ENCODE measurements at places on chromosomes 2 and 18.

GRCh38 chr2:185700883-185701282 is 37.7 kb upstream of the FSIP2 start:
- no peak for DNase-seq

DNA sequence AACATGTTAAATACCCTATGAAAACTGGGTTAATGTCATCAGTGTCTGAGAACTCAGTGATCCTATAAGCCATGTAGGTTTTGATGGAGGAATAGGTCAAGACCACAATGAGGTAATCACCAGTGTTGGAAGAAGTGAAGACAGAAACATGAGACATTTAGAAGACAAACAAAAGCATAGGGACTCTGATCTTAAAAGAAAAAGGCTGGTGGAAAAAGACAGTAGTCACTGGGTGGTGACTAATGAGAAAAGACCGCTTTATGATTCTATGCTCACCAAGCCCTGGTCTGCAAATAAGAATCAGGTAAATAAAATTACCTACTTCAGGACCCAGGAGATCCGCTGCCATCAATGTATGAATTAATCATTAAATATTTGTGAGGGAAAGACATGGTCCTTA is 271.9 kb downstream of the GPD2 start:
- DNase-seq, result peak; percentile 17

DNA sequence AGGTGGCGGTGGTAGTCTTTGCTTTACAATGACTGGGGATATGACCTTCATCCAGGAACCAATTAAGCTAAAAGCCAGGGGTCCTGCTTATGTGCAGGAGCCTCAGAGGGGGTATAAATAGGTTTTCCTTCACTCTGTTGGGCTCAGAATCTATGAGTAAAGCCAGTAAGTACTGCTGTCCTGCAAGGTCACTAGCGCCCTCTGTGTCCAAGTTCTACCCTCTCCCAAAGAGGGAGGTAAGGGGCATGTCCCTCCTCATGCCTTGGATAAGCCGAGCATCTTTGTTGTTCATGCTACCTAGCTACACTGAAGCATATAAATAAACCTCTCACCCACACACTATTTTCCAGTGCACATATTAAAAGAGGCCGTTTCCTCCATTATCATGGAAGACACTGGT is 79.4 kb downstream of the SPRED2 start:
- no peak for DNase-seq

GRCh38 chr2:192197357-192197756 is 2.6 kb upstream of the TMEFF2 start:
- DNase-seq, result peak; percentile 39

DNA sequence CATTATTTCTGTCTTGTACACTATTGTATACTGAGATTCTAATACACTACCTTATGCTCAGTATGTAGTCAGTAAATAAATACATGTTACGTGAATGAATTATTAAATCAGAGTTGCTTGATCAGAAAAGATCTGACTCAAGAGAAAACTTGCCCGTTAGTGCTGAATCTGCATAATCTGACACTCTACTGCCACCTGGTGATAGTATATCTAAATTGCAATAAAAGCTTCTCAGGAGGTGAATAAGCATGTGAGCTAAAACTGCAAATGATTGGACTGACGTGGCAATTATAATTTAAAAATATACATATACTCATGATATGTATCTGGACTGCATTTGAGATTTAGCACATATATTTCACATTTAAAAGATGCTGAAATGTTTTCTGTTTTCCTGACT is 70.4 kb downstream of the KIAA1328 start:
- peak; percentile 73 for DNase-seq

GRCh38 chr2:231568785-231569435 is 23.8 kb upstream of the TEX44 start:
- DNase-seq, result no peak

- DNase-seq, result no peak
These were observed 229.7 kb downstream of the IKZF2 start for GRCh38 chr2:212921711-212922110.

DNA sequence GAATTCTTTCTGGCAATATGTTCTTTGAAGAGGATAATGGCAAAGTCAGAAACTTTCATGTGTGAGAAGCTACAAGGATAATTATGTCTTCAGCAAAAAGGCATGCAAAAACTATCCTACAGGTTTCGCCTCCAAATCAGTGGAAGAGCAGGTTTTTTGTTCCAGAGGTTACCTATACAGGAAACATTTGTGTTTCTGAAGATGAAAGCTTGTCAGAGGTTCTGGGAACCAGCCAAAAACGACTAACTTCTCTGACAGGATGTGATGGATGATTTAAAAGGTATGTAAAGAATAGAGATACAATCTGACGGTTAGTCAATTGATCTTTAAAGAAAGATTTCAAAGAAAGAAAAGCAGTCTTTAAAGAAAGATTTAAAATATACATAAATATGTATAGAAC is 37.6 kb downstream of the RND3 start:
- no peak for DNase-seq

DNA sequence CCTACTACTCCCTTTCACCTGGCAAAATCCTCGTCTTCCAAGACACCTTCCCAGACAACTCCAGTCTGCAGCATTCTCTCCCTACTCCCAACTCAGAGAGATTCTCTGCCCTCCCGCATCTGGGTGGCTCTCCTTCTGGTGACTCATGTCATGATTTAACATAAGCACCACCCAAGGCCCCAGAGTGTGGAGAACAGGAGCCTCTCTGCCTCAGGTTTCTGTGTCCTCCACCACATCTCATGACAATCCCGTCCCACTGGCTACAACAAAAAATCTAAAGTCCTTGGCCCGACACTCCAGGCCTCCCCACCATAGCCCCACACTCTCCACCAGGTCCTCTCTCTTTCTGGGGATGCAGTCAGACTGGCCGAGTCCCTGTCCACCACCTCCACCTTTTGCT is 197.1 kb downstream of the BCL11A start:
- DNase-seq, result no peak

GRCh38 chr18:35197296-35197695 is 43.5 kb upstream of the ZNF397 start:
- DNase-seq, result no peak

GRCh38 chr2:72083751-72084583 is 63.7 kb downstream of the CYP26B1 start:
- no peak for DNase-seq

GRCh38 chr2:239129147-239129920 is 271.5 kb downstream of the HDAC4 start:
- no peak for DNase-seq

GRCh38 chr18:68177807-68178702 is 536.9 kb downstream of the TMX3 start:
- peak; percentile 54 for DNase-seq

DNA sequence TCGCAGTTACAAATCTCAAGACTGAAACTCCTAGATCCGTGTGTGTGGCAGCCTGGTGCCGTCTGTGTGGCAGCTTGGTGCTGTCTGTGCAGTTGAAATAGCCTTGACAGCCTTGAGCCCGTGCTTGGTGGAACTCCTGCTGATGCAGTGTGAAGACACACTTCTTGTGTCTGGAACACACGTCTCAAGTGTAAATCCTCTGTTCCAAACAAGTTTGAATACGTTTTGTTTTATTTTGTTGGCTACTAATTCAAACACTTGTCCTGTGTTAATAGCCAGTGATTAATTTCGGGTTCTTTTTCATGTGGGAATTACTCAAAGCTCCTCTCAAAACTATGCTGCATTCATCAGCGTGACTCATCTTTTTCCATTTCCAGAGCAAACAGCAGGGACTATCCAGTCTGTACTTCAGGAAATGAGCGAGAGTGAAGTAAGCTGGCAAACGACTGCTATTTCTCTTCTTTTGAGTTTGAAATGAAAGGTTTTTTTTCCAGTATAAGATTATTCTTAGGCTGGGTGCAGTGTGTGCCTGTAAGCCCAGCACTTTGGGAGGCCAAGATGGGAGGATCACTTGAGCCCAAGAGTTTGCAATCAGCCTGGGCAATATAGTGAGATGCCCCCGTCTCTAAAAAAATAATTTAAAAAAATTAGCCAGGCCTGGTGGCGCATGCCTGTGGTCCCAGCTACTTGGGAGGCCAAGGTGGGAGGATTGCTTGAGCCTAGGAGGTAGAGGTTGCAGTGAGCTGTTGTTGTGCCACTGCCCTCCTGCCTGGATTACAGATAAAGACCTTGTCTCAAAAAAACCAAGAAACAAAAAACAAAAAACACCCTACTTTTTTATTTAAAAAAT is 152.9 kb downstream of the SPP2 start:
- no peak for DNase-seq

GRCh38 chr2:118644190-118644589 is 203.3 kb downstream of the EN1 start:
- DNase-seq, result no peak

DNA sequence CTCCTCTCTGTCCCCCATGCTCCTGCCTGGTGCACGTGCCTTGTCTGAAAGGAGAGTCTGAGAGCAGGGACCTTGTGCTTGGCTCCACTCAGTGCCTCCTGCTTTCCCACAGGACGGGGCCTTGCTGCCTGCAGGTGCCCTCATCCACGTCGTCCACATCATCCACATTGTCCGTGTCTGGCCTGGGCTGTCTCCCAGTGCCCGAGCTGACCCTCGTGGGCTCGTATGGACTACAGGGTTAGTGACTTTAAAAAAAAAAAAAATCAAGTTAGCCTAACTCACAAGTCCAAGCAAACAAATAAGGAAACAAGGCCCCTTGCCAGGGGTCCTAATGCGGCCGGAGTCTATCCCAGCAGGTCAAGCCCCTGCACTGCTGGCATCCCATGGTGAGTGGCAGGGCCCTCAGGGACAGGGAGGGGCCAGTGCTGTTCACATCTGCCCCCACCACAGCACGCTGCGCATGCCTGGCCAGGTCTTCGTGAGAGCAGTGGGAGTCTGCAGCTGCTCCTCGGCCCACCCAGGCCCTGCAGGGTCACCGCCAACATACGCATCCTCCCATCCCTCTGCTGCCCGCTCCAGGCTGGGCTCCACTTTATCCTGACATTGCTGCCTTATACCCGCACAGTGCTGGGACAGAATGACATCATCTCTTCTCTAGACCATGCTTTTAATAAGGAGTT is 232.6 kb downstream of the NDUFA10 start:
- DNase-seq, result no peak

DNA sequence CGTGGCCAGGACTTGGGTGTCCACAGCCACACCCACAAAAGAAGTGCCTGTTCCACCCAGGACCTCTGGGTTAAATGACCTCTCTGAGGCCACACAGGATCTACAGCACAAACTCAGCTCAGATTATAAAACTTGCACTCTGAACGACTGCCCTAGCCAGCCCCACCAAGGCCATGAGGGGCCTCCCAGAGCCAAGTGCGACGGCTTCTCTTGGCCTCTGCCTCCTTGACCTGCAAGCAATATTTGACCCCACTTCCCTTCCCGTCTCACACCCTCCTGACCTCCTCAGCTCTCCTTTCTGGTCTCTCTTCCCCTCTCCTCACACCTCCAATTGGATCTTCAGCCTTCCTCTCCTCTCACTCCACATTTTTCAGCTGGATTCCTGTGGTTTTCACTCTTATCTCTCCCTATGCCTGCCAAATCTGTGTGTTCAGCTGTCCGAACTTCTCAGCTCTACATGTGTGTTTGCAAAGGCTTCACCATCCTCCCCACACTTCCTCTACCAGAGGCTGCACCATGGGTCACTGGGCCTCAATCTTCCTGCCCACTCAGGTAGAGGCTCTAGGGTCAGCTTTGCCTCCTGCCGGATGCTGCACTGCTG is 25.3 kb upstream of the STEAP3 start:
- peak; percentile 4 for DNase-seq

DNA sequence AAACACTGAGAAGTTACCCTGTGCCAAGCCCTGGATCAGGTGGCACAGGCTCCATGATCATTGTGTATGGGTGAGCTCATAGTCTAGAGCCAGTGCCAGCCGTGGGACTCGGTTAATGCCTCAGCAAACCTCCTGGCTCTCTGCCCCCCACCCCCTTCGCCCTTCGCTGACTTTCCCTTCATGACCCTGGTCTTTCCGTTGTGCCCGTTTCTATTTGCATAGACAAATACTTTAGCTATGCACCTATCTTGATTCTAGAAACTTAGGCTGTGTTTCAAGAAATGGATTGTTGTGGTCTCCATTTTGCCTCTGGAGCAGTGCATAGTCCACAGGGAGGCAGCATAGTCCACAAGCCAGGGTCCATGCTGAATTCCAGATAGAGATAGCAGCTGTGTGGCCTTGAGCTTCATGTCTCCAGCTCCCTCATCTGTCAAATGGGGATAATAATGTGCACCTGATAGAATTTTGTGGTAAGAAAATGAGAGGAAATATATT is 44.8 kb upstream of the KDM3A start:
- peak; percentile 72 for DNase-seq

DNA sequence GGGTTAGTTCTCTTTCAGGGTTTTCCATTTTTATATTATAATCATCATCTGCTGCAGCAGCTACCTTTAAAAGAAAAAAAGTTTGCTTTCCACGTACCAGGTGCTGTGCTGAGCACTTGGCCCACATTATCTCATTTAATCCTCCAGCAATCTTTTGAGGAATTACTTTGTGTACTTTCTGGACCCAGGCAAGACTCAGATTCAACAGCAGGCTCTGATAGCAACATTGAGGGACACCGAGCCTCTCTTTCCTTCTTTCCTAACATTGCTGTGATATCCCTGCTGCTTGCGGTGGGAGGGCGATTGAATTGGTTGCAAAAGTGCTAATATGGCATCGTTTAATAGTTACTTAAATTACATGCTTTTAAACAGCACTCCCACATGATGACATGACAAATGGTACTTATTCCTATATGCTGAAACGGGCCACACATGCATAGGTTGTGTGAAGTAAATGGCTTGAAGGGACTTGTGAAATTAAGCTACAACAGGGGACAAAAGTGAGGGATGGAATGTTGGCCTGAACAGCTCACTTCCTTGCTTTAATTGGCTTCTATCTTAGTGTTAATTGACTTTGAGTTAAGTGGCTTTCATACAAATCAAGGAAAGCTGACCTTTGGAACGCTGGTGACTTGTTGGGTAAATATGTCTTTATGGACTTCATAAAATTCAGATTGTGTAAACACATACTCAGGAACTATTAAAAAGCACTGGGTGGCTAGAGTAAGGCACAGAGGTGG is 21.2 kb downstream of the SPRED2 start:
- DNase-seq, result no peak

DNA sequence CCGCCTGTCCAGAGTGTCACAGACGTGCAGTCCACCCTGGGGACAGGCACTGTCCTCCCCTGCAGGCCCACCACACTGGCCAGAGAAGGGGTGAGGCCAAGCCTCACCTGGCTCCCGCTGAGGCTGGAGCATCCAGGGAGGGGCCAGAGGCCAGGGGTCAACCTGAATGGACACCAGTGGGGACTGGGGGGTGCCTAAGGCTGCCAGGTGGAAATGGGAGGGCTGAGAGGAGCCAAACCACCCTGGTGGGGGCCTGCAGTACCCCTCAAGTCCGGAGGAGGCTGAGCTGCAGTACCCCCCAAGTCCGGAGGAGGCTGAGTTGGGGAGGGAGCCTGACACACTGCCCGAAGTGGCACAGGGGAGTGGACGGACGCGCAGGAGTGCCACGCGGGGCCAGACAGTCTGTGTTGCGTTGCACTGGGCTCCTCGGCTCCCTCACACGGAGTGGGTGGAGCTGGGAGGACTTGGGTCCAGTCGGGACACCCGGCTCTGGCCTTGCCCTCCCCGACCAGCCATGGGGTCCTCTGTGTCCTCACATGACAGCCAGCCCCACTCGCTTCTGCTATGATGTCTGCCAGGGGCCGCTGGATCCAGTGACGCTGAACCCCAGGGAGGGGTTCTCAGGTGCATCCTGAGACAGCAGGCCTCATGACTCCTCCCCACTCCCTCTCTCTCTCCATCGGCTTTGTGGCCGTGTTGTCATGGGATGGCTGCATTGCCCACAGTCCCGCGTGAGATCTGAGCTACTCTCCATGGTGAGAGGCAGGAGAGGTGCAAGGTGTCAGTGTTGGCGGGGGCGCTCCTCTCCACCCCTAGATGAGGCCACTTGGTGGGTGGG is 22.3 kb upstream of the GPC1 start:
- DNase-seq, result no peak

All from OCI-M1 (cell line).